T1000 (cell line): ENCODE measurements at places on chromosomes 7 and 10.

- DNase-seq: no peak
Measured at GRCh38 chr7:46784732-46785131, 797.2 kb downstream of the TNS3 start.

DNA sequence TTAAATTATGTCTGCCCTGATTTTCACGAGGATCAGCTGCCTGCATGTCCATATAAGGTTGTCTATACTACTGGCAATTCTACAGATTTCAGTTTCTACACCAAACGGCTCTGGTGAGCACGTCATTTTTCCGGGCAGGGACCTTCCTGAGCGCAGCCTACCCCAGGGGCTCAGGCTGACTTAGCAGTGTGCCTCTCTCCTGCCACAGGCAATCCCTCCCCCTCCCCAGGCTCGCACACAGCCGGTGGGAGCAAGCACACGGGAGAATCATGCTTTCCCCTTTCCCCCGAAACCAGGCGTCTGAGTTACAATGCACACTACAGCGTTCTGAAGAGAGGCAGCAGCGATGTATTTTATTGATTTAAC is 1.7 kb downstream of the KLF6 start:
- DNase-seq: no peak

- no peak for DNase-seq
Measured at GRCh38 chr7:24501009-24501408, 72.2 kb upstream of the PALS2 start.

DNA sequence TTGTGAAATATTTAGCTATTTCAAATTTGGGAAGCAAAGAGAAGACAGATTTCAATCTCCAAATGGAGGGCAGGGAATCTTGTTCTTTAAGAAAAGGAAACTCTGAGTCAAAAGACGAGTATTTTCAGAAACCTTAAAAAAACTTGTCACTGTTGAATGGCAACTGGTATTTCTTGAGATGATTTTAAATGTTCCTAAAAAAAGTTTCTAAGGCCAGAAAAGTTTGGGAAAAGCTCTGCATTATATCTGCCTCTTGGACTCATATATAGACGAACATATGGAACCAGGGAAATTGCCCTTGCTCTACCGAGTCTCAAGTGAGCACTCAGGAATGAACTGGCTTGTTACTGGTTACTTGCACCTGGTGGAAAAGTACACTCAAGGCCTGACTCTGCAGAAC is 69.5 kb downstream of the ADAM22 start:
- DNase-seq: no peak

DNA sequence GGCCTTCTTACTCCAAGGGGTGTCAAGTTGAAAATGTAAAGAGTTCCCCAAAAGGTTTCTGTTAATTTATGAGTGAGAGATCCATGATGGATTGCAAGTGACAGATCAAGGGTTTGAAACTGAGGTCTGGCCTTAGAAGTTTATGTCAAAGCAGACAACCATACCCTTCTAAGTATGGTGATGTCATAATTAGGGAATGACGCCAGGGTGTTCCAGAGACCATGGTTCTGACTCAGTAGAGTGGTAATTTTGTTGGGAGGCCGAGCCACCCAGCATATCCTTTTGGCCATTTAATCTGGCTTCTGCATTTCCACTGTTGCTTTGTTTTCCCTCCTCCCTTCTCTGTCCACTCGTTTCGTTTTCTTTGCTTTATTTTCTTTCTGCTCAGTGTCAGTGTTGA is 2.7 kb downstream of the TRUB1 start:
- DNase-seq: no peak
